ENCODE measurements at places on chromosomes 13 and 19.

GRCh38 chr13:114268344-114269280, 12.8 kb upstream of the UPF3A start:
- no peak for DNase-seq

- DNase-seq: no peak
Observed at GRCh38 chr19:2249880-2250765, 1.0 kb downstream of the AMH start.

- DNase-seq: no peak
Observed at GRCh38 chr13:62643799-62644524, 1228.3 kb upstream of the PCDH20 start.

DNA sequence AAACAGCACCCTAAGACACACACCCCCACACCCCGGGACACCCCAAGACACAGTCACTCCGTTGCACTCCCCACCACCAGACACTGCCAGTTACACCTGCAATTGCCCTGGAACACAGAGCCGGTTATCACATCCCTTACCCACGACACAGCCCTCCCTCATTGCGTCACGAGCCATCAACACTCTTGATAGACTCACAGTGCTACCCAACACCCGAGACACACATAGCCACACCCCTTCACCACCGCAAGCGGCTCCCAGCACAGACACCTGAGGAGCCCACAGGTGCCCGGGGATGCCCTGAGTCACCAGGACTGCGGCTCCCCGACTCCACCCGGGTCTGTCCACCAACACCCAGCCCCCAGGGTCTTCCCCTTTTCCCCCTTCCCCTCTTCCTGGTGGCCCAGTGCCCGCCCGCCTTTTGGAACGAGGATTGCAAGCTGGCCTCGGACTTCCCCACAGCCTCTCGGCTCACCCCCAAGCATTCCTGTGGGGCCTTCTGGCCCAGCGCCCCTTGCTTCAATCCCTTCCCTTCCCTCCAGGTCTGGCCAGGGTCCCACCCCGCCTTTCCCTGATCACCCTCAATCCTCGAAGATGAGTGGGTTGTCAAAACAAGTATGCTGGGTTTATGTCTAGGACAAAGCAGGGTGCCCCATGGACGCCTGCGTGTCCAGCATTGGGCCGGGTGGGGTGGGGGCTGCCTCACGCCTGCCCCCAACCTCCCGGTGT, 1.7 kb upstream of the PTGER1 start:
- no peak for DNase-seq

DNA sequence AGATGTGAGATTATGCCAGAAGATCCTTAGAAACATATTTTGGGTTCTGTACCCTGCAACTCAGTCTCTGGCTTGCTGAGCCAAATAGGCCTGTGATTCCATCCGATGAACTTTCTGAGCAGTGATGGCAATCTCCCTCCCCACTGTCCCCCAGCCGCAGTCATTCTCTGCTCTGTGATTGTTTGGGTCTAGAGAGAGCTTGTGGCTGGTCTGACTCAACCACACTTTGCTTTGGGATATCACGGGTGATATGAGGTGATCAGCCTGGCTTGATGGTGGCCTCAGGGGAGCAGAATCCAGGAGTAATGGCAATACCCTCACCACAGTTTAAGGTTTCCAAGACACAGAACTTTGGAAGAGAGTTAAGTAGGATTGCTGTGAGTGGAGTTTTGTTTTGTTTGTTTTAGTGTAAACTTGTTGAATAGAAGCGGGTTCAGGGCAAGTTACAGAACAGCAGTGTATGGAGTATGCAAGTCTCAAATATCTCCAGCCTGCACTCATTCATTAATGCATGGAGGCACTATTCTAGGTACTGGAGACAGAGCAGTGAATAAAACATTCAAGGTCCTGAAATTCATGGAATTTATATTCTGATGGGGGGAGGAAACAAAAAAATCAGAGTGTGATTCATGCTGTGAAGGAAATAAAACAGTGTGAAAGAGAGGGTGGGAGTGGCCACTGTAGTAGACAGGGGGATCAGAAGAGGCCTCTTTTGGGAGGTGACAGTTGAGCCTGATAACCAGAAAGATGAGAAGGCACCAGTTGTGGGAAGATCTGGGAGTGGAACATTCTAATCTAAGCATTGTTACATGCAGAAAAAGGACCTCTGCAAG, 5.3 kb downstream of the SAMD4B start:
- DNase-seq: no peak

DNA sequence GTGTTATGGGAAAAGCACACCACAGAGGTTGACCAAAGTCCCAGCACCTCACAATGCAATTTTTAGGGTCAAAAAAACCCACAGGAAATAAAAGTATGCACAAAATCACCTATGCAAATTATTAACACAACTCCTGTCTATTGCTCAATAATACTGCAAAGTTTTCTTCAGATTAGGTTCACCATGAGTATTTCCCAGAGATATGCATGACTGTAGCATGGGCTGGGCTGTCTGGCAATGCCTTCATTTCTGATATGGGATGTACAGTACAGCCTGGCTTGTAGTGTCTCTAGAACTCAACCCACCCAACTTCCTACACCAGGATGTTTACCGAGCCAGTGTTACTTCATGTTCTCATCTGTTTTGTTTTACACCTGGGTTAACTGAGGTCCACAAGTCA, 698.7 kb upstream of the ARGLU1 start:
- DNase-seq: no peak

DNA sequence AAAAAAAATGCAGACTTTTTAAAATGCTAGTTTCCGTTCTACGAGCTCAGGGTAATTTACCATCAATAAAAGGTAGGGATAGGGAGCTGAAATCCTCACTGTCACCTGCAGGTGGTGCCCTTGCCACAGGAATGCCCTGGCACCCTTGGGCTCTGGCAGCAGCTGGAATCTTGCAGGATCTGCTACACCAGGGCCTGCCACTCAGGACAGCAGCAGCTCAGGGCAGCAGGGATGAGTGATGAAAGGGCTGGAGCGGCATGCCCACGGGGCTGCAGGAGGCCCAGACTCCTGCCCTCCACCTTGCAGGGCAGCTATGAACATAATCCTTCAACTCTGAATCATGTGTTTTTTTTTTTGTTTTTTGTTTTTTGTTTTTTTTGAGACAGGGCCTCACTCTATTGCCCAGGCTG, 54.0 kb downstream of the GNG7 start:
- peak; percentile 68 for DNase-seq

DNA sequence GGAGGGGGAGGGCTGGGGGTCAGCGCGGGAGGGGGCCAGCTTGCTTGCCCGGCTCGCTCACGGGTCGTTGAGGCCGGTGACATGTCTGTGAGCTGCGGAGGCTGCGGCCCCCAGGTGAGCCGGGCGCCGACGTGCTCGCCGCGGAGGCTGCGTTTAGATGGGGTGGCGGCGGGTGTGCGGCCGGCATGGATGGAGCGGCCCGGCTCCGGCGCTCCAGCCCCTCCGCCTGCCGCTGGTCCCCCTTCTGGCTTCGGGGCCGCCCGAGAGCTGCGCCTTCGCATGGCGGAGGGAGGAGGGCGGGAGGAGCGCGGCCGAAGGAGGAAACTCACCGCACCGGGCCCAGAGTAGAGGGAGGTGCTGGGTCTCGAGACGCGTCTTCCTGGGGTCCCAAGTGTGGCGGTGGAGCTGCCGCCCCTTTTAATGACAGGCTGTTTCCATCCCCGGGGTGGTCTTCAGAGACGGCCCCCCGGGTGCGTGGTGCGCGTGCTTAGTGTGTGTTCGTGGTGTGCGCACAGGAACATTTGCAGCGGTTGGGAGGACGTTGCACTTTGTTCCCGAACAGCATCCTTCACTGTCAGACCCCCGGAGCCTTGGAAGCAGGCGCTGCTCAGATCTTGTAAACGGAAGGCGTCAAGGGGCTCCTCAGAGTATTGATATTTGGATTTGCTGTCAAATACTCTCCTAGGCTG, at the start of gene AKAP11:
Gene AKAP11, plus strand, starts transcription at position 38 of the 689 bp plus-strand sequence. CDS start 14,197 bp downstream, outside the sequence.
- DNase-seq: no peak

- no peak for DNase-seq
Observed at GRCh38 chr13:26459276-26460131, 98.0 kb upstream of the WASF3 start.

DNA sequence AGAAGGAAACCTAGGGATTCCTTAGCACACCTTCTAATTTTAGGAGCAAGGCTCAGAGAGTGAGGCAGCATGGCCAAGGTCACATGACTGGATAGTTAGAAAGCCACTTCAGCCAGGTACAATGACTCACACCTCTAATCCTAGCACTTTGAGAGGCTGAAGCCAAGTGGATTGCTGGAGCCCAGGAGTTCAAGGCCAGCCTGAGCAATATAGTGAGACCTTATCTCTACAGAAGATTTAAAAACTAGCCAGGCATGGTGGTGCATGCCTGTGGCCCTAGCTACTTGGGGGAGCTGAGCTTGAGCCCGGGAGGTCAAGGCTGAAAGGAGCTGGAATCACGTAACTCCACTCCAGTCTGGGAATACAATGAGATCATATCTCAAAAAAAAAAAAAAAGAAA, 69.2 kb downstream of the TEX26 start:
- DNase-seq: no peak

GRCh38 chr13:70666883-70667556, 558.8 kb upstream of the KLHL1 start:
- no peak for DNase-seq

GRCh38 chr19:52270266-52270885, 989 bp downstream of the ZNF766 start:
- DNase-seq: peak; percentile 9

DNA sequence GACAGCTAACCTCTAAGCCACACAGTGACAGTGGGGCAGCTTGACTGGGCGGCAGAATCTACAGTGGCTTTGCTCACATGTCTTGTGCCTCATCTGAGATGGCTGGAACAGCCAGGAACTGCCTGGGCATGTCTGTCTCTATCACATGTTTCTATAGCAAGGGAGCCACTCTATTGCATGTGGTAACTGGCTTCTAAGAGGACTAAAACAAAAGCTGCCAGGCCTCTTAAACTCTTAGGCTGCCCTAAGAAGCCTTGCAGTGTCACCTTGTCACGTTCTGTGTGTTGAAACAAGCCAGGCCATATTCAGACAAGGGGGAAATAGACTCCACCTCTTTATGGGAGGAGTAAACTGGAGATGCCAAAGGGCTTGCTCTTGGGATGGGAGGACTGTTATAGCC, 122.9 kb upstream of the MAB21L1 start:
- DNase-seq: no peak

DNA sequence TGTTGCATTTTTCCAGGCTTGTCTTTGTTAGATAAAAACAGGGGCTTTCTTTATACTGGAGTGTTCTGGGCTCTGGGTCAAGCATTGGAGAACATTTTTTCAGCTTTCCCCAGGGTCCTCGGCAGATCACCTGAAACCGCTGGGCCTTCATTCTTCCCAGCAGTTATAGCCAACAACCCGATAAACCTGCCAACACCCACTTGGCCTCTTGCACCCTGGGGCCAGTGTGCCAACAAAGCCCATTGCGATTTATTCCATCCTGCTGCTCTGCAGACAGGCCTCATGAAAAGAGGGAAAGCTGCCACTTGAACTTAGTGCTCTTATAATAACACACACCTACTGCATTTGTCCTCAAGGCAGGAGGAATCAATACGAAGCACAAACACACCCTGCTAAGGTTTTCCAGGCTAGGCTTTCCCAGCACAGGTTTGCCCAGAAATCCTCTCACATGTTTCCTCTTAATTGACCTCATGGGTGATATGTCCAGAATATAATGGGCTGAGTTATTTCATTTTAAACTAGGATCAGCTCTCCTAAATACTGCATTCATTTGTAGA, 669.3 kb downstream of the LIG4 start:
- DNase-seq: no peak

DNA sequence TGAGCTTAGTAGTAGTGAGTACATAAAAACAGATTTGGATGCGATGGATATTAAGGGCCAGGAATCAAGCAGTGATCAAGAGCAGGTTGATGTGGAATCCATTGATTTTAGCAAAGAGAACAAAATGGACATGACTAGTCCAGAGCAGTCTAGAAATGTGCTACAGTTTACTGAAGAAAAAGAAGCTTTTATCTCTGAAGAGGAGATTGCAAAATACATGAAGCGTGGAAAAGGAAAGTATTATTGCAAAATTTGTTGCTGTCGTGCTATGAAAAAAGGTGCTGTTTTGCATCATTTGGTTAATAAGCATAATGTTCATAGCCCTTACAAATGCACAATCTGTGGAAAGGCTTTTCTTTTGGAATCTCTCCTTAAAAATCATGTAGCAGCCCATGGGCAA, 11.4 kb downstream of the CHAMP1 start:
- no peak for DNase-seq

DNA sequence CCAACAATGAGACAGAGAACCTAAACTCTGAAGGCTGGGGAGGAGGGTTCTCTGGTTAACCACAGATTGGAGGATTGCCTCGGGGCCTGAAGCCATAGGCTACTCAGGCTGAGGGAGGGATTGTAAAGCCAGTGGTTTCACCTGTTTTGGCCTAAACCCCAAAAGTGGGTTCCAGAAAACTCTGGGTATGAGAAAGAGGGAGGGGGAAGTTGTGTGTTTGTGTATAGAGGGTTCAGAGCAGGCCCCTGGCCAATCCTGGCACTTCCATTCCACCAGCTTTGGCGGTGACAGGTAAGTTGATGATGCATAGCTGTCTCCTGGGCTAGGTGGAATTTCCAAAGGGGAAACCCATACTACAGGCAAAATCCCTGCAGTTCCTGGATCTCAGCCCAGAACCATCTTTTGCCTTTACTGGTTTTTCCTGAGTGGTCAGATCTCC, 13.5 kb upstream of the CCDC97 start:
- DNase-seq: no peak

- no peak for DNase-seq
Observed at GRCh38 chr19:10565028-10565566, 713 bp downstream of the KRI1 start.

GRCh38 chr13:112106478-112107141, 39.7 kb downstream of the SOX1 start:
- no peak for DNase-seq

DNA sequence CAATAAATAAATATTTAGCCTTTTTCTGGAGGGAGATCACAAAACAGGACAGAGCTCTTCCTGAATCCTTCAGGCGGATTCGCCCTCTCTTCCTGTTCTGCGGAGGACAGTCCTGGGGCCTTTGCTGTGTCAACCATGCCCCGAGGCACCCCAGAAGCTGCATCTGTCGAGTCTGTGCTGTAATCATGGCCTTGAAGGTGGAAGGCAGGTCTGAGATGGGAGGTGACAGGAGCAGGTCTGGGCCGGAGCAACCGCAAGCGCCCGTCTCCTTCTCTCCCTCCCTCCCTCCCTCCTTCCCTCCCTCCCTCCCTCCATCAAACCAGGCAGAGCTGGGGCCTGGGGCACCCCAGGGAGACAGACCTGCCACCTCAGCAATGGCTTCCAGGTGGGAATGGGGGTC, 4.6 kb upstream of the FXYD3 start:
- no peak for DNase-seq

DNA sequence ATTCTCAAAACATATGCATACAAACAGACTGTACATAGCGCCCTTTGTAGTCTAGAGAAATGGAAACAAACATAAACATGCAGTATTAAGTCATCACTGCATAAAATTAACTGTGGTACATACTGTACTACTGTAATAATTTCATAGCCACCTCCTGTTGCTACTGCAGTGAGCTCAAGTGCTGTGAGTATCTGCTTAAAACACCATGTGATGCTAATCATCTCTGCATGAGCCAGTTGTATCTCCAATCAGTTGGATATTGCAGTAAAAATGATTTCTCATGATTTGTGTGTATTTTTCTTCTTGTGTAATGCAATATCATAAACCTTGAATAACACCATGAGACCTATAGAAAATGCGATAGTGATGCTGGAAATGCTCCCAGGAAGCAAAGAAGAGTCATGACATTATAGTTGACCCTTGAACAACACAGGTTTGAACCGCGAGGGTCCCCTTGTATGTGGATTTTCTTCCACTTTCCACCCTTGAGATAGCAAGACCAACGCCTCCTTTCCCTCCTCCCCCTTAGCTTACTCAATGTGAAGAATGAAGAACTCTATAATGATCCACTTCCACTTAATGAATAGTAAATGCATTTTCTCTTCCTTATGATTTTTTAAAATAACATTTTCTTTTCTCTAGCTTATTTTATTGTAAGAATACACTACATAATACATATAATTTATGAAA, 4.1 kb downstream of the TNFSF13B start:
- no peak for DNase-seq
